NCI-H1417 treated with DMSO at 0.1 percent for 48 hours (cell line): ENCODE measurements at places on chromosomes 2 and 18.

GRCh38 chr2:13040043-13040442 is 323.3 kb downstream of the TRIB2 start:
- no peak for DNase-seq

- no peak for DNase-seq
Measured at GRCh38 chr2:29112379-29112778, 2.8 kb upstream of the CLIP4 start.

DNA sequence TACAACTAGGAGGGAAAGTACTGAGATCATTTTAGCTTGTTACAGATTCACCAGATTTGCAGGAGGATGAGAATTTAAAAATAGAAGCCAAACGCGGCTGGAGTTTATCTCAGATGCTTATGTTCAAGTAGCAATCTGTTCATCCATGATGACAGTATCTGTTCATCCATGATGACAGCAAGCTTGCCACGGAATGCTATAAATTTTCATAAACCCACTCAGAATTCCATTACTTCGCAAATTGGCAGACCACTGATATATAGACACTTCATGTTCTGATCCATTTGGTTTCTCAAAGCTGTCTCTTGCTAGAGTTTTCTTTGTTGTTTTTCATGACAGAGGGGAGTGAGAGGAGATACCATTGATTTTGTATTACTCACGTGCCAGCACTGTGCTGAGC is 84.2 kb downstream of the GAREM1 start:
- no peak for DNase-seq

DNA sequence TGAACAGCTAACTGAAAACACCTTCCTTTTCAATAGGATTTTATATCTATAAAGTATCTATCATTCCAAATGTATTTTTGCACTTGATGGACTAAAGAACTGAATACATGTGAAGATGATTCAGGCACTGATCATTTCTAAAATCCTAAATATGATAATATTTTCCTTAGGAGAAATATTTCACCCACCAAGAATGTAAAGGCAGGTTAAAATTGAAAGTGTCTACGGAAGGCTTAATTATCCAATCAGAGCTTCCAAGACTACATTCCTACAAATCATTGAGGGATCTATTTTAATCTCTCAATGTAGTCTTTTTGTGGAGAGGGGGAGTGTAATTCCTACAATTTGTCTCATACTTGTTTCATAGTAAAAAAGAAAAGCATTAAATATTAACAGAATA is 3.6 kb downstream of the GALNT3 start:
- no peak for DNase-seq

GRCh38 chr2:112312821-112313220 is 37.4 kb downstream of the ZC3H6 start:
- no peak for DNase-seq

- no peak for DNase-seq
Measured at GRCh38 chr18:79733986-79734770, 54.6 kb downstream of the CTDP1 start.

DNA sequence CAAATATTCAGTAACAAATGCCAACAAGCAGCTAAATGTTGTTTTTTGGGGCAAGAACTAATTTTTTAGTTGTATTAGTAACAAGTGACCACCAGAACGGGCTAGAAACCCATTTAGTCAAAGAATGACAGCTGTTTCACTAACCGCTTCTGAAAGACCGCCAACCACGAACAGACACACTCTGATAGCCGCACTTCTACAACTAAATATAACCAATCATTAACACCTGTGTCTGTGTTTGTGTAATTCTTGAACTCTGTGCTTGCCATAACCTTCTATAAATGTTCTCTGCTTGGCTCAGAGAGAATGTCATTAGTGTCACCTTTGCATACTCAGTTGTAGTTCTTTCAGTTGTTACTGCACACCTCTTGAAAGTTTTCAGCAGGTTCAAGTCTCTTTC is 526.3 kb upstream of the LRRTM1 start:
- DNase-seq, result no peak

DNA sequence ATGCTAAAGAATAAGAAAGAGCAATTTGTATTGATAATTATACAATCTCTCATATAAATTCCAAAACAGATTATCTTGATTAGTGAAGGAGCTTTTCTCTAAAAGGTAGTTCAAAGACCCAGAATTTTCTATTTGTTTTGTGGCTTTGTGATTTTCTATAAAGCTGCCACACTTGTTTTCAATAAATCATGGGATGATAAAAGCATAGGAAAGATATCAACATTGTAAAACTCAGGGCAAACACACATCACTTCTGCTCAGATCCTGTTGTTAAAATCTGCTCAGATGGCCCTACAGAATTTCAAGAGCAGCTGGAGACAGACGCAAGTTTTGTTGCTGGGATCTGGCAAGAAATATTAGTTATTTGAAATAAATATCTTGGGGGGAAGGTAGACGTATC is 28.8 kb upstream of the CBLN2 start:
- no peak for DNase-seq

DNA sequence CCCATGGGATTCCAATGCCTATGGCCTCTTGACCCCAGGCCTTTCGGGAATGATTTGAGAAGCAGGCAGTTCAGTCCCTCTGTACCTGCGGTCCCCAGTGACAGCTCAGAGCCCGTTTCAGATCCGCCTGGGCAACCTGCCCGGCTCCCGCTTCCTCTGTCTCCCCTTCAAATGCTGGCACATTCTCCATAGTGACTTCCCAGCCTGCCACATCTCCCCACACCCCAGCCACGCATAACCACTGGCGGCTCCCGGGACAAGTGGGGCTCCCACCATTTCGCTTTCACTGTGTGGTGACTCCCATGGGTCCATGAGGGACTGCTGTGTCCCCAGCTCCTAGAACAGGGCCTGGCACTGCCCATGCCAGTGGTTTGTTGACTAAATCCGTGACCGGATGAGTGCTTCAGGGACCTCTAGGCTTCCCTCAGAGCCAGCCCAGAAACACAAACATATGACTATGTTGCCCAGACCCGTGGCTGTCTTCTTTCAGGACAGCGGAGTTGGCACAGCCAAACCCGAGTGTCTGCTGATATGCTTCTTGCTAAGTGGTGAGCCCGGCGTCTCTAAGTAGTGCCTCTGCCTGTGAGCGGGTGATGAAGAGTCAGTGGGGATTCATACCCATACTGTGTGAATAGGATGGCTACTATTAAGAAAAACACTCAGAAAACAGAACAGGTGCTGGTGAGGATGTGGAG is 91.2 kb downstream of the GLI2 start:
- no peak for DNase-seq

GRCh38 chr2:9778471-9779316 is 64.6 kb upstream of the TAF1B start:
- DNase-seq, result no peak

GRCh38 chr2:239756031-239756789 is 268.9 kb downstream of the NDUFA10 start:
- DNase-seq, result no peak

DNA sequence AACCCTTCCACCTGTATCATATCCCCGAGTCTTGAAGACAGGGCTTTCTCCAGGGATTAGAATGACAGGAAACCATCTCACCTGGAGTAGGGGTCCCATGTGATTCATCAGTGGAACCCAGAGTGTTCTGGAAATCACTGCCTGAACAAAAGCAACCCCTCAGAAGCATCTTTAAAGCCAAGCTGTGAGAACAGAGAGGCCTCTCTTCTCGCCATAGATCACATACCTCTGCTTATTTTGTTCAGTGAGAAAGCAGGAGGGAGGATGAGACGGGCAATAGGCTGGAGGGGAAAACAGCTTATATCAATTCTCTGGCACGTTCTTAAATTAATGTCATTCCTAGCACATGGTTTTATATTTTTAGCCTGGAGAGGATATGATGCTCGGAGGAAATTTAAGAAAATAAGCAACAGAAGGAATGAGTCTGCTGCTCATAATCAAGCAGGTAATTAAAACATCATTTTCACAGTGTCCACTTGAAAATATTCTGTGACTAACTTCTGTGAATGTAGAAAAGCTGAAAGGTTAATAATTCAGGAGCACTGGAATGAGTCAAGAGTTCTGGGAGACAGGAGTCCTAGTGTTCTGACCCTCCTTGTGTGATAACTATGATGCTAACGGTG is 213.6 kb upstream of the SP5 start:
- no peak for DNase-seq

- DNase-seq, result no peak
Measured at GRCh38 chr2:55431982-55432627, 12.4 kb upstream of the CCDC88A start.

DNA sequence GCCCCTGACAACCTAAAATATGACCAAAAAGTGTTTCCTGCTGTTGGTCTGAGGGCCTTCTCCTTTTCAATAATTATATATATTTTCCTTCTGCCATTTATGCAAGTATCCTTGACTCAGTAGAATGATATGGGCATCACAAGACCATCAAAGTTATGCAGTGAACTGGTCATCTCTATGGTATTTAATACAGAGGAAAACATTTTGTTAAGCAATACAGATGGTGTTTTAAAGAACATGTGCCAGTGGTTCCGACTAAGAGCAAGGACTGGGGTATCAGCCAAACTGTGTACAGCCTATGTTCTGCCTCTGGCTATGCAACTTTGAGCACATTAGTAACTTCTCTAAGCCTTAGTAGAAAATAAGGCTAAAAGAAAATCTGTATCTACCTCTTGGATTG is 179.0 kb downstream of the TRABD2A start:
- DNase-seq, result no peak

GRCh38 chr2:158217593-158217992 is 115.9 kb downstream of the UPP2 start:
- no peak for DNase-seq

DNA sequence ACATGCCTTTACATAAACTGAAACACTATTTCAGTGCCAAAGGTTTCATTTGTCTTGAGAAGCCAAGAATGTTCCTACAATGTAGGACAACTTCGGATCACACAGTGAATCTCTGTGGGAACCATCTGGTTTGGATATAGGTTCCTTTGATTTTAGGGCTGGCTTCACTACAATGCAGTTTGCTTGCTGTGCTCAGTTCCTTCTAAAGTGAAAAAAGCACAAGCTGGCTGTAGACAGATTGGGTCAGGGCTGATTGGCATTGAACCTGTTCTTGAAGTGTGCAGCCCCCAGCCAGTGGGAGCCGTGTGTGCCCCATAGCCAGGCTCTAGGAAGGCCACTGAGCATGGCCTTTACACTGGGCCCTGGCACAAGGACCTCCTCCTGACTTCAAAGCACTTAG is 167.9 kb upstream of the HNRNPA3 start:
- DNase-seq, result no peak

DNA sequence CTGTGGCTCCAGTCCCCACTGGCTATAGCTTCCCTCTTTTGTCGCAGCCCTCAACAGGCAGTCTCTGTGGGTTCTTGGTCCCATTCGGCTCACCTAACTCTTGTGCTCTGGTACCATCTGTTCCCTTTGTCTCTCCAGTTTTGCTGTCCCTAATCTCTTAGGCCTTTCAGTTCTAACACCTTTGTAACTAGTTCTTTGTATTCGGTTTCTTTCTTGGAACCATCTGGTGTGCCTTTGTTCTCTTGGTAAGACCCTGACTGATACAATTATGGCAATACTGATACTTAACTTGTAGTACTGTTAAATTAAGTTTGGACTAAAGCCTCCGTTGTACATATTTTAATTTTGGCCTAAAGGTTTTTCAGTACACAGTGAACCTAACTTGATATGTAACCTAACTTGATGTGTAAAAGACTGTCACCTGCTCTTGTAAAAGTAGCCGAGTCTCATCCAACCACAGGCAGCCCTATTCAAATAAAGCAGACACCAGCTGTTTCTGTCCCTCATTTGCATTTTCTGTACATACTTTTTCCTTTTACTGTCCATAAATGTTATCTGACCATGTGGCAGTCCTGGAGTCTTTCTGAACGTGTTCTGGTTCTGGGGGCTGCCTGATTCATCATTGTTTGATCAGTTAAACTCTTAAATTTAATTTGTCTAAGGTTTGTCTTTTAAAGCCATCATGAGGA is 4.8 kb upstream of the MRPL44 start:
- no peak for DNase-seq

DNA sequence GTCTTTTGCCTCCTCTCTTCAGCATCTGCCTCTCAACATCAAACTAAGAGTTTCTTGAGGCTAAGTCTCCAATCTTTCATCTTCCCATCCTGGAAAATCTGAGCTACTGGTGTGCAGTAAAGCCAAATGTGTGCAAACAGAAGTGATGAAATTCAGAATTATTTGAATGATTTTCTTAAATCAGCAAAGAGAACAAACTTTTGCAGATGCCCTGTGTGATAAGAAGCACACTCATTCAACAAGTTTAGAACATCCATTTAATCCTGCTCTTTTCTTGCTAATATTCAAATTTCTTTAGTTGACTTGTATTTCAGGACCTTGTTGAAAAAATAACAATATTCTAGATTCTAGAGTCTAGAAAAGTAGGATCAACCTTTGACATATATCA is 1374.9 kb upstream of the CELF4 start:
- no peak for DNase-seq

GRCh38 chr2:27870724-27871123 is 19.5 kb downstream of the RBKS start:
- DNase-seq, result no peak

- DNase-seq, result peak; percentile 10
Measured at GRCh38 chr2:175251425-175252041, 70.0 kb upstream of the ATP5MC3 start.
